ENCODE measurements at places on chromosomes 5 and 9. TPM values are rescaled to one million over a fixed set of nuclear protein-coding genes. Genes with fewer than 3 reads are reported as not detected.

DNA sequence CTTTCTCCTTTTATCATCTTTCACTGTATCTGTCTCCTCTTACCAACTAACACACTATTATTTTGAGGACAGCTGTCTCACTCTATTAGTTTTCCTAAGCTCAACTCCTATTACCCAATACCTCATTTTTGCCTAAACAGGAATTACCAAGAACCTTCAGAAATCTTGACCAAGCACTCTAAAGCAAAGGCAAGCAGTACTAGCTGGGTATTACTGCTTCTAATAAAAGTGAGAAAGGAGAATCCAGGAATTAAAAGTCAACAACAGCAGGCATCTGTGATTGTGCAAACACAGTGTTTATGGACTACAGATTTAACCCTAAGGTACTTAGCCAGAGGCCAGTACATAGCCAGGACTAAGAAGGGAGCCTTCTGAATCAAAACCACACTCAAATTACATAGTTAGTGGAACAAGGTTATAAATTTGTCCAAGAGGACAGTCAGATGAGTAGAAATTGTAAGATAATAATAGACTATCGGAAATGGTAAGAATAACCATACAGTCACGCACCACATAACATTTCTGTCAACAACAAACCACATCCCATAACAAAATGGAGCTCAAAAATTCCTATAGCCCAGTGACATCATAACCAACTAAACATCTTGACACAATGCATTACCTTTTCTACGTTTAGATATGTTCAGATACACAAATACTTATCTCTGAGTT, 8.3 kb downstream of the RFX3 start:
- DNase-seq = no peak

GRCh38 chr9:82570226-82570625, 492.7 kb downstream of the RASEF start:
- DNase-seq = no peak

The JMY gene
- total RNA-seq = 13.0 TPM

DNA sequence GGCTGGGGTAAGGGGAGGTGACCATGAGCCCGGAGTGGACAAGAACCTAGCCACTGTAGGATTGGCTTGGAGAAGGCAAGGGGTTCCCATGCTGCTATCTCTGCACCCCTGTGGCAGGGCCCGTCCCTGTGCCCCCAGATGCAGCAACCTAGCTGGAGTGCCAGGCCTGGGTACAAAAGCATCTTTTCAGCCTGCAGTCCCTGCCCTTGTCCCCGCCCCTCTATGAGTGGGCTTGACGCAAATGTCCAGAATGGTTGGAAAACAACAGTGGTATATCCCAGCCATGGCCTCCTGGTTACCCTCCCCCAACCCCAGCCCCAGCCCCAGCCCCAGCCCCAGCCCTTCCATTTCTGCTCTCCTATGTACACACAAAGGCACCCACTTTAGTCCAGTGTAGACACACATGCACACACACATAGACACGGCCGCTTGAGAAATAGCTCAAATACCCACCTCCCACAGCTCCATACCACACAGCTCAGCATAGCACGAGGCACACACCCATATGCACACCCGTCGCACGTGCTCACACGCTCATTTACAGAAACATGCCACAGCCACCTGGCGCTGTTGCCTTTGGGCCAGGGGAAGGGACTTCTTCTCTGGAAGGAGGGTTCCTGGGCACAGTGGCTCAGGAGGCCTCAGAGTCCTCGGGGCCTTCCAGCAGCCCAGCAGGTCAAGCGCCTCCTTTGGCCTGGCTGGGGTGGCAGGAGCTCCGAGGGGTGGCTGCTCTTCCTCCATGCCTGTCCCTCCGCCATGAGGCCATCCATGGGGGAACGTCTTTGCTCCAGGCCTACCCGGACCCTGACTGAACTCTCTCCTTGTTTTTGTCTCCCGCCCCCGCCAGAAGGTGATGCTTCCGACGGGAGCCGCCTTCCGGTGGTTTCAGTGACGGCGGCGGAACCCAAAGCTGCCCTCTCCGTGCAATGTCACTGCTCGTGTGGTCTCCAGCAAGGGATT, 34.1 kb downstream of the CXXC5 start:
- DNase-seq = peak; percentile 4

Data from neural progenitor cell (in vitro differentiated cells).